Neural progenitor cell (in vitro differentiated cells): ENCODE measurements at places on chromosomes 4 and X.

DNA sequence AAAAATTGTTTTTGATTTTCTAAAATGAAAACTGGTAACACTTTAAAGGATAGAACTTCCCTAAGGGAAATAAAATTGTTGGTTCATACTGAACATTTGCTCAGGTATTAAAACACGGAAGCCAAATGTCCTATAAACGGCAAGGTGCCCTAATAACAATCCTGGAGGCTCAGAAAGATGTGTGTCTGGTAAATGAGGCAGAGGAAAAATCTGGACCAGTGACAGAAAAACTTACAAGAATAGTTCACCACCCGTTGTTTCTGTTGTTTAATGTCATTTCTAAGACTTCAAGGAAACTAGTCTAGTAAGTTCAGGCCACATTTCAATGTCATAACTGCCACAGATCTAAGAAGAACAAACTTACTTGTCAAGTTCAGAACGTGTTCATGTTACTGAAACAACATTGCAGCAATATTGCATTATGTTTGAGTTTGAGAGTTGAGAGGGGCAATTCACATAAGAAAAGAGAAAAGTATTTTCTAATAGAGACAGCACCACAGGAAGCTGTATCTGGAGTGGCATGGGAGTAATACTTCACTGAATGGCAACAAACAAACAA, 476.6 kb downstream of the GRXCR1 start:
- no peak for DNase-seq

DNA sequence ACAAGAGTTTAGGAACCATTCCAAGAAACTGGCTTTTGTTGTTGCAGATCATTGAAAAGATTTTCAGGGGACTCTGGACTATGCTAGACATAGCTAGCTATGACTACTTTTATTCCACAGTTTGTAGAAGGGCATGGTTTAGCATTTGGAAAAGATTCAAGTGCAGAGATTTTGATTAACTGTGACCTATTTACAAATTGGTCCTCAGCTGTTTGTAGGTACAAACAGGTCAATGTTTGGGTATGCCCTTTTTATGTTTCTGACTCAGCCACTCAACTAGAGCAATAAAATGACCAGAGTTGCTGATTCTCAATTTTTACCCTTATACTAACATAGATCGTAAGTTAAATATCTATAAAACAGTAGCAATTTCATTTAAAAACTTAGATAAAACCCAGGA, 46.7 kb downstream of the IGFBP7 start:
- DNase-seq = no peak

DNA sequence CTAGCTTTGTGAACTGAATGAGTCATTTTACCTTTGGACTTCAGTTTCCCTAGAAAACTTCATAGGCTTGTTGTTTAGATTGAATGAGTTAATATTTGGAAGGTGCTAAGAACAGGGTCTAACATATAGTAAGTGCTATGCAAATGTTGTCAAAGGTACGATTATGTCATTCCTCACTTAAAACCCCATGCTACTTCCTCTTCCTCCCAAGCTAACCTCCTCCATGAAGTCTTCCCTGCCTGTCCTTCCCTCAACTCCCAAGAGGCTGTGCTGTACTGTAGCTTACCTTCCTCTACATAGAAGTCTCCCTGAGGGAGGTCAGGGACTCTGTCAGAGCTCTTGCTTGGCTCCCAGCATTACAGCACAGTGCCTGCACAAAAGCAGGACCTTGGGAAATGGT, 103.4 kb upstream of the PJA1 start:
- DNase-seq = no peak

- DNase-seq = no peak
These were observed 7.9 kb upstream of the CHRDL1 start for GRCh38 chrX:110803506-110803905.

DNA sequence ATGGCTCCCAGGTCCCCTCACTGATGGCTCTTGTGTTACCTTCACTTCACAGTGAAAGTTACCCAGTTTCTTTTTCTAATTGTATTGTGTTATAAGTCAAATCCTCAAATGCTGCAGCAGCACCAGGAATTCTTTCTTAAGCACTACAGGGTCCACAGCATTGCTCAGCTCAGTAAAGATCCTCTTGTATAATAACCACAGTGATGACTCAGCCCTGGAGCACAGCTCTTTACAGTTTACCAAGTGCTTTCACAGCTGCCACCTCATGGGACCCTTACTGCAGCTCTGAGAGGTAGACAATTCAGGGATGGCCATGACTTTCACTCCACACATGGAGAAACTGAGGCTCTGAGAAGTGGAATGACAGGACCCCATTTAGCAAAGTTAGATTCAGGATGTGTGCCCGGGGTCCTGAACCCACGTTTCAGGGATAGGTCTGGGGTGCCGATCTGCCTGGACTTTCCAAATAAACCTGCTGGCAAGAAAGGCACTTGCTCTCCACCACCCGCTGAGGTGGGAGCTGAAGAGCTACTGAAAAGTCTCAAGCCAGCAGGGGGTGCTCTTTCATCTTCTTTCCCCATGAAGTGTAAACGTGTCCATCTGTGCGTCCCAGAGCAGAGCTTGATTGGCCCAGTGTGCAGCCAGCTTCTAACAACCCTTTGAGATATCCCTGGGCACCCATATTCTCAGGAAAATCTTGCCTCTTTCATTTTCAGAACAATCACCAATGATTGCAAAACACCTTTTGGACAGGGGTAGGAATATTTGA, 35.7 kb upstream of the GABRQ start:
- peak; percentile 29 for DNase-seq

DNA sequence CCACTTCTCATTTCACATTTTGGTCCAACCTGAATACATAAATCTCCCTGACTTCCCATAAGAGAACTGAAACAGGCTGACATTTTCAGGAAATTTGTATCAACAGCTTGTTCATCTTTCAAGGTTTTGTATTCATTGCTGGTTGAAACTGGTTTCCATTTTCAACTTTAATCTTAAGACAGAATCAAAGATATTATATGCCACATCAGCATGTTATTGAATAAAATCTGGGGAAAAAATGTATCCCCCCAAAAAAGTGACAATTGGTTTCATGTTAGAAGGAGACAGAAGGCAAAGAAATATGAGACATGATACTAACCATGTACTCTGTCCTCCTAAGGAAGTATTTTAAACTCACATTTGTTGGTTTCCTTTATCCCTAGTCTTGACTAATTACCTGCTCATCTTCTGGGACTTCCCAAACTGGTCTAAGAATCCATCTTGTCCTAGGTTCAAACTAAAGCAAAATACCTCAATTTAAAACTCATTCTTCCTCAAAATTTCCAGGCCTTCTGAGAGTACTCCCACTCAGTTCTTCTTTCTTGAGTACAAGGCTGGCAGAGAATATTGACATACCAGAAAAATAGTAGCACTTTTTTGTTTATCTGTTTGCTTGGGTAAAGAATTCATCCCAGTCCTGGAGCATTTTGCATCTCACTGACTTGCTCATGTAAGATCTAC, 3.1 kb upstream of the ANTXR2 start:
- DNase-seq = no peak

- peak; percentile 5 for DNase-seq
These were observed 59.2 kb downstream of the GPR143 start for GRCh38 chrX:9706421-9706820.

GRCh38 chr4:4332529-4332928, 42.5 kb downstream of the ZBTB49 start:
- DNase-seq = no peak

DNA sequence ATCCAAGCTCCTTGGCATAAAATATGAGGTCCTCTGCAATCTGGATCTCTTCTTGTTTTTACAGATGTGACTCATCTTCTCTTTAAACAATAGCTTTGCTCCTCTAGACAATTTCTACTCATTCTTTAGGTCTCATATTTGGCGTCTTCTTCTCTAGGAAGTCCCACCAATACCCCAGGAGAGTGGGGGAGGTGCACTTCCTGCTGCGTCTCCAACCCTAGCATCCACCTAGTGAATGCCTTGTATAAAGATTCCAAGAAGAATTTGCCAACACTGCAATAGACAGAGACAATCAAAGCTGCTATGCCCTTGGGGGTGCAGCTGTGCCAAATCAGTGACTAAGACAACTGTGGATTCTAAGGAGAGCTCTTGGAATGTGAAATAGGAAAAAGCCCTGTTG, 45.7 kb upstream of the SLC10A7 start:
- DNase-seq = no peak

DNA sequence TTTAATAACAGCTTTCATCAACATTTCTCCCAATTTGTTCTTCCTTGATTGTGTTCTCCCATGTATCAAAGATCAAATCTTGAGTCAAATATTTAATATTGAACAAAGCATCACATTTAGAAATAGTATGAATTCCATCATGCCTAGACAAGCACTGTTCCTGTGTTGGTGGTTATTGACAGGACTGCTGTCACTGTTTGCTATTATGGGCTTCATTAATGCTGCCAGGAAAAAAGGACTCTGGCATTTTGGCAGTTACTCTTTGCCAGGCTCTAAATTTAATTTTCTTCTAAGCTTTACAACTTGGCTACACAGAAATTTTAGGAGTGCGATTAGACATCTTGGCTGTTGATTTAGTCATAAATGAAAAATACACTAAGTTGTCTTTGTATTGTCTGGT, 295.9 kb upstream of the NRK start:
- DNase-seq = no peak

GRCh38 chr4:184287697-184288255, 70.1 kb upstream of the ENPP6 start:
- peak; percentile 15 for DNase-seq
